ENCODE measurements at places on chromosomes 12 and 14.

GRCh38 chr12:130589540-130590317, 126.4 kb downstream of the RIMBP2 start:
- DNase-seq: no peak

- no peak for DNase-seq
Measured at GRCh38 chr14:92774572-92774971, 19.5 kb upstream of the GOLGA5 start.

DNA sequence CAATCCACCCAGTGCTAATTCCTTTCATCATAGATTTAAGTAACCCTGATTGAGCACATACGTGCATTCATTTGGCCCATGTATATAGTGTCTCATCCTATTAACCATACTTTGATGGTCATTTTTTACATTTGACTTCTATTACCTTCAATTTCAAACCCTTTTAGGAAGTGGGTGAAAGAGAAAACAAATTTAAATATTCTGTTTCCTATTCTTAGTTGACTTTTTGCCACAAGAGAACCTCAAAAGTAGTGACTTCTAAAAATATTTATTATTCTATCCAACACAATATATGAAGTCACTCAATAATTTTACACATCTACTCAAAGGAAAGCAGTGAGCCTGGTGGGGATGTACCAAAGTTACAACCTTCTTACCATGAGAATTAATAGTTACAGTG, 164.9 kb downstream of the CEP128 start:
- no peak for DNase-seq

DNA sequence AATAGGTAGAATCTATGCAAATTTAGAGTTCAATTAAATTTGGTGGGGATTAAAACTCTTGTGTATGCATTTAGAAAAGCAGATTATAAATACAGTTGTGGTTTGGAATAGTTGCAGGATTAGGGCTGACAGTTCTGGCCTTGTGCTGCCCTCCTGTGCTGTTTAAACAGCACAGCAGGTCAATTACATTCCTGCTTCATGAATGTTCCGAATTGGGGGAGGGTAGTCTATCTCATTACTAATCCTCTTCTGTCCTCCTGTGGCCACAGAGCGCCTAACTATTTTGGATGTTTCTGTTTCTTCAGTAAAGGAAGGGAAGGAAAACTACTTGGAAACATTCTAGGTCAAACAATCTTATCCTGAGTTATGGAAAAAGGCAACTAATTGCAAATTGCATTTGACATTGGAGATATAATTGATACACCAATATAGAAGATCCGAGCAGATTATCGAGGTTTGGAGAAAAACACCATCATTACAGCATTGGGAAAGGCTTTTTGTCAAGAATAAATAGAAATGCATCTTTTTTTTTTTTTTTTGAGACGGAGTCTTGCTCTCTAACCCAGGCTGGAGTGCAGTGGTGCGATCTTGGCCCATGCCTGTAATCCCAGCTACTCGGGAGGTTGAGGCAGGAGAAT, 8.7 kb upstream of the GPR19 start:
- no peak for DNase-seq

- DNase-seq: no peak
Measured at GRCh38 chr12:73413974-73414373, 1123.7 kb upstream of the ATXN7L3B start.

DNA sequence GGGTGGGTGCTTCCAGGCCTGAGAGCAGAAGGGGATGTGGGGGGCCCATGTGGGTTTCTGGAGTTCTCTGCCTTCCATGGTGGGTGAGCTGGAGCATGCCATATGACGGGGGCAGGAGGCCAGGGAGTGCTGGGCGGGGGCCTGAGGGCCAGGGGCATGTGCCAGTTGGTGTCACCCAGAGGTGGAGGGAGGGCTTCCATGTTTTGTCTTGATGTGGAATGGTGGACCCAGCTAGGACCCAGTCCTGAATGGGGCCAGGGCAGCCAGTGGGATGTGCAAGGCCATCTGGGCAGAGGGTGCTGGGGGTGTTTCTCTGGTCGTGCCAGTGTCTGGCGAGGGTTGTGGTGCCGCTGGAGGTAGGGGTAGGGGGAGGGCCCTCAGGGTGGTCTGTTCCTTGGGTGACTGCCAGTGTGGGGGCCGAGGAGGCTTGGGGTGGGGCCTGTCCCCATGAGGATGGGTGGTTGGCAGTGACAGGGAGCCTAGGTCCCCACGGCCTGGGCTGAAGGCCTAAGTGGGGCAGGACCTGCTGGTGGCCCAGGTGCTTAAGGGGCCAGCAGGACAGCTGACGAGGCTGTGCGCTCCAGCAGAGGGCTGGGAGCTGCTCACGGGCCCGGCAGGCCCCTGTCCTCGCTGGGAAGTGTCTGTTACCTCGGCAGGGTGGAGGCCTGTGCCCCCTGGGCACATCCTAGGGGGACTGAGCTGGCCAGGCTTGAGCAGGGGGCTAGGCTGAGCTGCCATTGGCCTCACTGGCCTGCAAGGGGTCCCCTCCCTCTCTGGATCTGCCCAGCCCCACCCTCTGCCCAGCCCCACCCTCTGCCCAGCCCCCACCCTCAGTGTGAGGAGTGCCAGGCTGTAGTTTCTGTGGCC, 26.8 kb downstream of the CEP170B start:
- no peak for DNase-seq

DNA sequence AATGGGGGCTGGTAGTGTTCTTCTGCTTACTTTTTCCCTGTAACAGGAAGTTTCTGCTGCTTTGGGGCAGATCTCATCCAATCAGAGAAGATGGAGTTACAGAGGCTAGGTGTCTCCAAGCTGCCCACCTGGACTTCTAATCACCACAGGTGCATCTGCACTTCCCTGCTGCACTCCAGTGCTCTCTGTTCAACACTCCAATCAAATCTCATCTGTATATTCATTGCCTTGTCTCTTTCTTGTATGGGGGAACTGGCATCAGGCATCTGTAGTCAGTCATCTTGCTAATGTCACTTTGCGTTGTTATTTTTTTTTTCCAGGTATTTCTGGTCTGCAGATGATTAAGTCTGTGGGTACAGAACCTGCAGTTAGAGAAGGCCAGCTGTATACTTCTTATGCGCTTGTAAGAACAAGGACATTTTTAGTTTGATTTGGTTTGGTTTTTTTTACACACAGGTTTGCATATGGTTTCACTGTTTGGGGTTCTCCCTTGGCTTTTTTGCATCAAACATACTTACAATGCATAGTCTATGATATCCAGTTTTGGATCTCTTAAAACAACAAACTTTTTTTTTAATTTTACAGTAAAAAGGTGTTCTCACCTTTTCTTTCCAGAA, 116.0 kb downstream of the METTL25 start:
- DNase-seq: no peak

DNA sequence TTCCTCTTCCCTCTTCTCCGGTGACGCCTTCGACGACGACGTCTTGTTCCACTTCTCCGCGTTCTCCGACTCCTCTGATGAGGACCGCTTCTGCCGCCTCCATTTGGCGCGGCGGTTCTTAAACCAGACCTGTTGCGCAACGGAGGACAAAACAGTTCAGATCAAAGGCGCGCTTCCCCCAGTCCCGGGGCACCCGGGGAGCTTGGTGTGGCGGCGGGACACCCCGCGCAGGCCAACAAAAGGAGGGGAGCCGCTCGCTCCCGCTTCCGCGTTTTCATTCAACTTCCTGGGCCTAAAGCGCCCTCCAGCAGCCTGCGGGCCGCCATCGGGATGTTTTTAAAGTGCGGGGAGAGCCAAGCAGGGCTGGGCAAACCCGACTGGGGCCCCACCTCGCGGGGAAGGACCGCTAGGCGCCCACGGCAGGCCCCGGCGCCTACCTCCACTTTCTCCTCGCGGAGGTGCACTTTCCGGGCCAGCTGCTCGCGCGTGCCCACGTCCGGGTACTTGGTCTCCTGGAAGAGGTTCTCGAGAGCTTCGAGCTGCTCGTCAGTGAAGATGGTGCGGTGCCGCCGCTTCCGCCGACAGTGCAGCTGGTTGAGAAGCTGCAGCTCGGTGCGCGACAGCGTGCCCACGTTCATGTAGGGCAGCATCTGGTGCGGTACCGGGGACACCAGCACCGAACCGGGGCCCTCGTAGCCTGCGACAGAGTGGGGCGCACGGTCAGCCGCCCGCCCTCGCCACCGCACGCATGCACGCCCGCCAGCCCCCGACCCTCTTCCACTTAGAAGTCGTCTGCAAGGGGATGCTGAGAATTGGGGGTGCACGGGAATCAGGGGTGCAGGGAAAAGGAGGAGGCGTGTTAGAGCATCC, 1.2 kb downstream of the GSC start:
- DNase-seq: no peak

Measured in stimulated activated CD8-positive, alpha-beta memory T cell treated with anti-CD3 and anti-CD28 coated beads, Interleukin-15, amount 100 ng/mL, for 4 hours (primary cell).